ENCODE measurements at places on chromosomes 5 and 9.

DNA sequence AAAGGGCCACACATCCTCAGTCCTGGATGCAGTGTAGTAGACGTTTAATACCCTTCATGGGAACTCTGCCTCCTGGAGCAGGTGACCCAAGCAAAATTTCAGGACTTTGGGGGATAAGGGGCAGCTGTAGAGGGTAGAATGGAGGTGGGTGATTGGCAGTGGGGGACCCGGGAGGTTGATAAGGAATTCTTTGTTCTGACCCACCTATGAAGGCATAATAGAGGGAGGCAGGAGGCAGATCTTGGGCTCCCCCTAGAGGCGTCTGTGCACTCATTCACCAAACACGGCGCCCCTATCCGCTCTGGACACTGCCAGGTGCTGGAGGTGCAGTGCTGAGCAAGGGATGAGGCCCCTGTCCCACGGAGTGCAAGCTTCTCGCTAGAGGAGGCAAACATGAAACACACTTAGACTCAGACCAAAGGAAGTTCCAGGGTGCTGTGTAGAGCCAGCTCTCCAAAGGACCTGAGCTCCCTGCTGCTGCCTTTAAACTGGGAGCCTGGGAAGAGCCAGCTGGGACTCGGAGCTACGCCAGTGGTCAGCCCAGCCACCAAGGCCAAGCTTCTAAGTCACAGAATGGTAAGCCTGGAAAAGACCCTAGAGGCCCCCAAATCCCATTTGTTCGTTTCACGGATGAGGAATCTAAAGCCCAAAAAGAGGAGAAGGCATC is 7.7 kb downstream of the IL17B start:
- DNase-seq: peak; percentile 30

GRCh38 chr5:153629027-153629895 is 138.8 kb downstream of the GRIA1 start:
- DNase-seq: no peak

- no peak for DNase-seq
Measured at GRCh38 chr9:104769655-104770054, 5.7 kb downstream of the NIPSNAP3B start.

GRCh38 chr5:29983528-29984155 is 1209.8 kb upstream of the CDH6 start:
- DNase-seq: no peak

GRCh38 chr5:40572937-40573336 is 106.8 kb upstream of the PTGER4 start:
- DNase-seq: no peak

GRCh38 chr5:124948062-124948753 is 201.8 kb upstream of the ZNF608 start:
- no peak for DNase-seq

DNA sequence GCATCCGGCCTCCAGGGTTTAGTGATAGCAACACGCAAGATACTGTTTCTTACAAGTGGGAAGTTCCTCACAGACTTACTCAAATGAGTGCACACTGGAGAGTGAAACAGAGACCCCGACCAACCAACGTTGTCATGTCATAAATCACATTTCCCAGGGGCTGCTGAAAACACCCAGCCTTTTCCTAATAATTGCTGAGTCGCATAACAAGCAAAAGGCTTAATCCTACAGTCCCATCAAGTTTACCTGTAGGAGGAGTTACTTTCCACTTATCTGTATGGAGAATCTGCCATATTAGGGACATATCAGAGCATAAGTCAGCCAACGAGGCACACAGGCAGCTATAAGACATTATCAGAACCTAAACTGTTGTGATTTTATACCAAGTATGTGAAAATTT is 156.4 kb upstream of the LHFPL2 start:
- no peak for DNase-seq

DNA sequence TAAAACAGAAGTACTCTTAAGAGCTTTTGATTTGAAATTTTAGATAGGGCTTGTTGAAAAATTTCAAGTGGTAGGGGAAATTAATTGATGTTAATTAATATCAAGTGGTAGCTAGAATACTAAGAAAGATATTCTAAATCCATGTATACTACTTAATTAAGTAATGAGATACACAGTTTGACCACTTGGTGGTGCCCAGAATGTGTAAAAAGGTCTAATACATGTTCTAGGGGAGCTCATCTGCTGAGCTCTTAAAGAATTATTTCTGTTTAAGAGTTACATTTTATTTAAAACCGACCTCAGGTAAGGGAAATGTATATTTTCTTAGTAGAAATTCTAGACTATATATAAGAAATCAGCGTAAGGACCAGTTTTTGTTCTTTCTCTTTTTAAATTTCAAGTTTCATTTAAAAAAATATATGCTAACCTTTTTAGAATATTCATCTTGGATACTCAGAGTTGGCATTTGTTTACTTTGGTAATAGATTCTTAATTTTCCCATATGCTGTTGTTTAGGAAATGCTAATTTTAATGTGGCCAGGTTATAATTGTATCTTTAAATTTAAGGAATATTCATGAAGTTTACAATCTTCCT is 61.5 kb downstream of the LNPEP start:
- no peak for DNase-seq

GRCh38 chr5:97676608-97677007 is 493.6 kb upstream of the RIOK2 start:
- no peak for DNase-seq

DNA sequence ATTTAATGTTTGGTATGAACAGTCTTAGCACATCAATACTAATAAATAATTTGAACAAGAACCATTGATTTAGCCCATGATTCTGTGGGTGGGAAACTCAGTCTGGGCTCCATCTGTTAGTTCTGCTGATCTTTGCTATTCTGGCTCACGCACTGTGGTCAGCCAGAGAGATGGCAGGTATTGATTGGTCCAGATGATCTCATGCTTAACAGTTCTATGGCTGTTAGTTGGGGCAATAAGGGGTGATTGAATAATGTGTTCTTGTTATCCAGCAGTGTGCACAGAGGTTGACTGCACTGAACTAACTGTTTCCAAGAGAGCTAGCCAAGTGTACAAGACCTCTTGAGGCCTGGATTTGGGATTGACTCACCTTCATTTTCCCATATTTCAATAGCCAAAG is 824.3 kb downstream of the SEMA5A start:
- DNase-seq: no peak

DNA sequence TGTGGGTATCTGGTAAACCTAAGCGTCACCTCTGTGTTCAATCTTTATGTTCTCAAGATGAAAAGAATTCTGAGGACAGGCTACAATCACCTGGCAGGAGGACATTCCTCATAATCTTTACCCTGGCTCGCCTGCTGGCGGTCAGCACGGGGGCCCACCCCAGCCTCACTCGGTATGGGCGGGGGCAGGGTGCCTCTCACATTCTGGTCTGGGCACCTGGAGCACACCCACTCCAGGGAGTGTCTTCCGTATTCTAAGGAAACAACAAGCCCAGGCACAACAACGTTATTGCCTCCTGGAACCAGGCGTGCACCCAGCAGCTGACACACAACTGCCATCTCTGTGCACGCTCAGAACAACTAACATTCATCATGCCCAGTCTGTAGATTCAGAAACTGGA is 179.8 kb downstream of the ROR2 start:
- no peak for DNase-seq

DNA sequence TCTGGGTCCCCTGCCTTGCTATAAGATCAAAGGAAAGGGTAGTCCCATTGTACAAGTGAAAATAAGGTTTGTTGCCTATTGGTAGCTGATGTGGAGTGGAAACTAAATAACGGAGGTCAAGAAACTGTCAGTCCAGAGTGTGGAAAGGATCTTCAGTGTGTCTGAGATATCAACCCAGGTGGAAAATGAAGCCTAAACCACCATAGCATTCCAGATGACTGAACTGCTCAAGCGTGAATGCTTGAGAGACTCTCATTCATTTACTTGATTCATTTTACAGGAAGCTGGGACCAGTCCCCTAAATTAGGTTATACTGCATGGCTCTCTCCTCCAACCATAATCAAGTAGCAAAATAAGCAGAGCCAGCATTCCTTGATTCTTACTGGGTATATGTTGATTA is 116.0 kb upstream of the SLC28A3 start:
- DNase-seq: no peak

DNA sequence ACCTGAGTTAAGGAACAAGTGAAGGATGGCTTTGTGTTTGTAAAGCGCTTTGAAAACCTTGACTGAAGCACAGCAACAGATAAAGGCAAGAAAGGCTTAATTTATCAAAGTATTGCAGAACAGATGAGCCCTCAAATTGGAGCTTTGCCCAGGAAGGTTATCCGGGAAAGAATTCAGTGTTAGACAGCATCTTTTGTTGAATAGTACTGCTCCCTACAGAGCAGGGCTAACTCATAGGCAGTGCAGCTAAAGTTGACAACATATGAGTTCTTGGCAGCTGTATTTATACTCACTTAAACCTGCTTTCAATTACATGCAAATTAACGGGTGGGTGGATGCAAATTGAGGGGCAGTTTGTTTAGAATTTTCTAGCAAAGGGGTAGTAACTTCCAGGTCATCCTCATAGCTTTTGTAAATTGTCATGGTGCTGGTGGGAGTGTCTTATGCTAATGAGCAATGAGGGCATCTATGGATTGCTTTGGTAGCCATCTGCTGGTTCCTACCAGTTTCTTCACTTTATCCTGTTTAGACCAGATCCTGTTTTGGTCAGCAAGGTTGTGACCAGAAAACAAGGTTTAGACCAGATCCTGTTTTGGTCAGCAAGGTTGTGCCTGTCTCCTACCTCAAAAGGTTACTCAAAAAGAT is 105.8 kb downstream of the GDA start:
- no peak for DNase-seq

GRCh38 chr5:141641634-141642267 is 5.0 kb downstream of the RELL2 start:
- no peak for DNase-seq

GRCh38 chr5:7242118-7242710 is 153.7 kb upstream of the ADCY2 start:
- DNase-seq: no peak

DNA sequence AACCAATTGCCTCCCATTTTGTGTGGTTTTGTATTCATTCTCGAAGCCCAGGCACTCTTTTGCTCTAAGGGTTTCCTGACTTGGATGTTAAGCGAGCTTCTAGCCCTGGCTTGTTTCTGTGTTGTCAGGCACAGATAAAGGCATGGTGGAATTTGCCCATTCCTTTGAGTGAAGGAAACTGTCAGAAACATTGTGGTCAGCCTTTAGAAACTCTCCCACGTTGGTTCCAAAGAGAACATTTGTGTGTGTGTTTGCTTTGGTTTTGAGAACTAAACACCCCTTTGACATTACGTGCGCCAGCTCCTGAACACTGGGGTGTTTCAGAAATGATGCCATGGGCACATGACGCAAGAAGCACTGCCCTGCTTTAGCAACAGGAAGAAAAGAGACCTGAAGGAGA is 320.9 kb downstream of the NTRK2 start:
- no peak for DNase-seq

DNA sequence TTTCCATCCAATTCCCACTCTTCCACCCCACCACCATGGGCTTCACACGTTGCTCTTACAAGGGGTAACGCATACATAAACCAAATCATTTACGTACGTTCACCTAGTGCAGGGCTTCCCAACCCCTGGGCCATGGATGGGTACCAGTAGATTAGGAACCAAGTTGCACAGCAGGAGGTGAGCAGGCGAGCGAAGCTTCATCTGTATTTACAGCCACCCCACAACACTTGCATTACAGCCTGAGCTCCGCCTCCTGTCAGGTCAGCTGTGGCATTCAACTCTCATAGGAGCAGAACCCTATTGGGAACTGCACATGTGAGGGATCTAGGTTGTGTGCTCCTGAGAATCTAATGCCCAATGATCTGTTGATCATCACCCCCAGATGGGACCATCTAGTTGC is 82.3 kb downstream of the CEMIP2 start:
- DNase-seq: no peak

DNA sequence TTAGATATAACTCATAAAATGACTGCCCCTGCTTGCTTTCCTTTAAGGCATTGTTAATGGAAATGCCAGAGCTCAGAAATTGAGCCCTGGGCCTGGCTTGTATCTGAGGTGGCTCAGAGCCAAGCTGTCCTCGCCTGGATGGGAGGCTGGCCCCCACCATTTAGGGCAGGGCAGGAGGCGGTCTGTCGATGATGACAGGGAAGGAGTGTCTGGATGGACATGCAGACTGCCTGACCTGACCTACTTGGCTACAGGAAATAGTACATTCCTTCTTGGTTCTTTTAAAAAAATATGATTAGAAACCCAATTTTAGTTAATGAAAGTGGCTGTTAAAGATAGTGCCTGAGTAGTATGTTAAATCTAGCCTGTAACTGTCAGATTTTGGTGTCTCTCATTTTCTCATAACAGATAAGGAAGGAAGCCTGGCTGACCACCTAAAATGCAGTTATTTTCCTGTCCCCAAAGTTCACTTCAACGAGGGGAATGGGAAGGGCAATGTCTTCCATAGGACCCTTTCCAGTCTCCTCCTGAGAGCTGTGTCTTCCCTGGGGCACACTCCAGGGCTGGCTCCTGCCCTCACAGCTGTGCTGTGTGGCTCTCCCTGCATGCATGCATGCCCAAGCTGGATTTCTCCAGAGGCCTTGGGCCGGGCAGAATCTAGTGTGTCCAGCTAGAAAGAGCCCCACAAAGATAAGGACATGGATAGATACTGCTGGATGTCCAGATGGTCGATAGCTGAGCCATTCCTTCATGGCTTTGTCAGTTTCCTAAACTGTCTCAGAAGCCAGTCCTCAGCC is 42.3 kb downstream of the MACROH2A1 start:
- DNase-seq: no peak

- no peak for DNase-seq
Measured at GRCh38 chr5:90356622-90357021, 52.9 kb downstream of the CETN3 start.

- no peak for DNase-seq
Measured at GRCh38 chr5:74179701-74180100, 460.8 kb downstream of the ENC1 start.

- DNase-seq: no peak
Measured at GRCh38 chr5:115977096-115977495, 14.8 kb downstream of the LVRN start.

- DNase-seq: no peak
Measured at GRCh38 chr5:9320652-9321051, 225.2 kb downstream of the SEMA5A start.

DNA sequence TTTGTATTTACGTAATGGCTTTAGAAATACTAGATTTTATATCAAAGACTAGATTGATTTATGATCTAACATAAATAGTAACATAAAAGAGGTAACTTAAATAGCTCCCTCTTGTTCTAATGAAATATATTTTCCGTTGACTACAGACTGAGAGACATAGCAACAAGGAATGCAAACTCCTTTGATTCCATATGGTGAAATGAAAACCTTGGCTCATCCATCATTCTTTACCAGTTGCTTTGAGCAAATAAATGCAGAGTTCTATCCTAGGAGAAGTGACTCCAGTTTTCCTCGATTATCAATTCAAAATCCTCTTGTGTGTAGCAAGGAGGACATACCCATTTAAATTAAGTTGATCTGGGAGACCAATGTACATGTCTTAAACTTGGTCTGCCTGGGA is 18.0 kb upstream of the JAKMIP2 start:
- no peak for DNase-seq

- DNase-seq: no peak
Measured at GRCh38 chr5:59421986-59422941, 471.3 kb downstream of the PDE4D start.
